ENCODE measurements at places on chromosomes 6 and 20.
A peak's percentile ranks its signal among the peaks of the same experiment; 100 is the strongest.

DNA sequence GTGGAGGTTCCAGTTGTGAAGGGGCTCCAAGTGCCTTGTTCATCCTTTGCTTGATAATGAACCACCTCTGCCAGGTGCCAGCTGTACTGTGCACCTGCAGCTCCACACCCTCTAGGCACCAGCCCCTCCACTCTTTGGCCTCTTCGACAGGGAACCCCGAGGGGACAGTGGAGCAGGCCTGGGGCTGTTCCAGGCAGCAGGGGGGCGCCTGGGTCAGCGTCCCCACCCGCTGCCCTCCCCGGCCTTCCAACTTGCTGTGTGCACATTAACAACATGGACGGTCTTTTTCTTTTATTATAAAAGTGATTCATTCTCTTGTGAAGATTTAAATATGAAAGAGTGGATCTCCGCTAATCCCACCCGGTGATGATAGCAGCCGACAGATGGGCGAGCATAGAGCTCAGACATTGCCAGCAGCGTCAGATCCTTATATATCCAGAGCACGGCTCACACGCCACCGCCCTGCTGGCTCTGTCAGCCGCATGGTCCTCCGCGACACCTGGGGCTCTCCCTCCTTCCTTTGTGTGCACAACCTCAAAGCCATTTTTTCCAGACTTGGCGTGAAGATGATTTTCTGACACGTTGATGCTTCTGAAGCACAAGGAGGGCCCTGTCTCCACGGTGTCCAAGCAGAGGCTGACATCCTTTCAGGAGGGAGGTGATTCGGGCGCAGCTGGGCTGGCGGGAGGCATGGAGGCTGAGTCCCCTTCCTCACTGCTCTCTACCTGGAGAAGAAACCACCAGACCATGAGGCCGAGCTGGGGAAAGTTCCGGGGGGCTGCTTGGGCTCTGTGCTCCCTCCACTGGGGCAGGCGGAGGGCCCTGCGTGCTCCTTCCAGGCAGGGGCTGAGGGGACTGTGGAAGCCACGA, 22.2 kb upstream of the MRGBP start:
- no peak overlapping the region for H3K4me3 ChIP-seq
- no peak for ATAC-seq
- no peaks in the 10 kb centered on the region for H3K4me1 ChIP-seq
- no peak overlapping the region for H3K27ac ChIP-seq

DNA sequence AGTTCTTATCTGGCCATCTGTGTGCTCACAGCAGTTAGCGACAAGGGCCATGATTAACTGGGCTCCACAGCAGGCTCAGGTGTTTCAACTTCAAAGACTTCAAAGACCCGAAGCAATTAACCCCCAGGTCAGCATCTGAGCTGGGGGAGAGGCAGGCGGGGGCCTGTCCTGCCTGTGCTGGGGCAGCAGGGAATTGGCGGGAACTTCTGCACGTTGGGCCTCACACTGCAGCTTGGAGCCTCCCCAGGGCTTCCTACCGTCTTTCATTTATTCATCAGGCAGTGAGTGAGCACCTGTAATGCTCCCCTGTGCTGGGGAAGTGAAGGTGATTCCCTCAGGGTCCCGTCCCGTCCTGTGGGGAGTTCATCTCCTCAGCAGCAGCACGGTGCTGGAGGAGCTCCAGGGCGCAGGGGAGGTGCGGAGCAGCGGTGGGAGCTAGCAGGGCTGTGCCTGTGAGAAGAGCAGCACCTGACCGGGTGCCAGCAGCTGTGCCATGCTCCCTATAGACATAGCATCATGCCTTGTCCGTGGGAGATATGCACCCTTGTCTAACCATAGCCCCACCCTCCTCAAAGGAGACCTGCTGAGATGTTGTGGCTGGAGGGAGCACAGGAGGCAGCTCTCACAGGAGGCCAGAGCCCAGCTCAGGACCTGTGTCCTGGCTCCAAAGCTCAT, 51.8 kb upstream of the FRMD1 start:
- ATAC-seq = no peak
- H3K4me1 ChIP-seq = peaks cover 18% of the 10 kb centered on the region
- no peak overlapping the region for H3K4me3 ChIP-seq
- H3K27me3 ChIP-seq = peaks cover 9% of the 10 kb centered on the region

DNA sequence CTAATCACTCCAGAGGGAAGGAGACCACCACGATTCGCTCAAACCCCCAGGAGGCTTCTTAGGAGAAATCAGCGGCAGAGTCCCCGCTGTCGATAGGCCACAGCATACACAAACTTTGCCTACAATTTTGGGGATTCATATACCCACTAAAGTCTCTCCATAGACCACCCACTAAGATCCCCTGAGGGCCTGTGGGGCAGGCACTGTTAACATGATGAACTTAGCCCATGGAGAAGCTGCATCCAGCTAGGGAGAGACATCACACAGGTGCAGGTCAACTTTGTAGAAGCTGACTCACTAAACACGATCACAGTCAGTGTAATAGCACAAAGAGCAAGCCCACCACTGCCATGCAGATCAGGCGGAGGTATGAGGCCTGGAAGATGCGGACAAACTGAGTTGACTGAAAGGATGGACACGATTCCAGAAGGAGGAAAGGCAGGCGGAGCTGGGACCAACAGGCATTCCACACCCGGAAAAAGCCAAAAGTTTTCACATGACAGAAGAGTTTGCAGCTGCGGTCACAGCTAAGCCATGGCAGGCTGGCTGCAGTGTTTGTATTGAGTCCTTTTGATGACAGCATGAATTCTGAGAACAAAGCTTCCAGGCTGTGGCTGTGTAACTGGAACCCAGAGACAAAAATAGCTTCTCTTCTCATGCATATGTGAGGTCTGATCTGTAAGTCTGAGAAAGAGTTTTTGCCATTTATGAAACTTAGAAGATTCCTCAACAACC, 75.7 kb upstream of the QKI start:
- no peak overlapping the region for H3K4me3 ChIP-seq
- H3K27ac ChIP-seq = no peak overlapping the region
- H3K4me1 ChIP-seq = peaks cover 30% of the 10 kb centered on the region
- ATAC-seq = peak; percentile 24
- no peaks in the 10 kb centered on the region for H3K36me3 ChIP-seq

GRCh38 chr20:5735845-5736510, 14.2 kb upstream of the SHLD1 start:
- no peak overlapping the region for H3K27ac ChIP-seq
- H3K4me3 ChIP-seq = no peak overlapping the region
- H3K36me3 ChIP-seq = no peaks in the 10 kb centered on the region

DNA sequence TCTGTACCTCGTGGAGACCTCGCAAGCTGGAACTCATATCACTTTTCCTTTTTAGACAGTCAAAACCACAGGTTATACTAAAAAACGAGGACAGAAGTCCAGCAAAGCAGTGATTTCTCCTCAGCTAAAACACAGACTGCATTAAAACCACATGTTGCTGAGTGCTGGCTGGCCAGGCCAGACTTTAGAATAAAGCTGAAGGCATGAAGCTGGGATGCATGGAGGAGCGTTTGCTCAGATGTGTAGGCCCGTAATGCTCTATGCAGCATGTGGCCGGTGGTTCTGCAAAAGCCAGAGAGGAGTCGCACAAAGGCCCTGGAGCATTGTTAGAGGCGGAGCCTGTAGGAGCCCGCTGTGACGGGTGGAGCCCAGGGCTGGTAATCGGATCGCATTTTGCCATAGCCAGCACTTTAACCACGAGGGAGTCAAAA, 83.6 kb downstream of the SMOC2 start:
- no peaks in the 10 kb centered on the region for H3K27me3 ChIP-seq
- no peak overlapping the region for H3K27ac ChIP-seq
- ATAC-seq = no peak
- H3K4me3 ChIP-seq = no peak overlapping the region
